ENCODE measurements at places on chromosomes 7 and 10.

GRCh38 chr7:106678795-106679152 is 17.8 kb upstream of the CCDC71L start:
- DNase-seq, result no peak

DNA sequence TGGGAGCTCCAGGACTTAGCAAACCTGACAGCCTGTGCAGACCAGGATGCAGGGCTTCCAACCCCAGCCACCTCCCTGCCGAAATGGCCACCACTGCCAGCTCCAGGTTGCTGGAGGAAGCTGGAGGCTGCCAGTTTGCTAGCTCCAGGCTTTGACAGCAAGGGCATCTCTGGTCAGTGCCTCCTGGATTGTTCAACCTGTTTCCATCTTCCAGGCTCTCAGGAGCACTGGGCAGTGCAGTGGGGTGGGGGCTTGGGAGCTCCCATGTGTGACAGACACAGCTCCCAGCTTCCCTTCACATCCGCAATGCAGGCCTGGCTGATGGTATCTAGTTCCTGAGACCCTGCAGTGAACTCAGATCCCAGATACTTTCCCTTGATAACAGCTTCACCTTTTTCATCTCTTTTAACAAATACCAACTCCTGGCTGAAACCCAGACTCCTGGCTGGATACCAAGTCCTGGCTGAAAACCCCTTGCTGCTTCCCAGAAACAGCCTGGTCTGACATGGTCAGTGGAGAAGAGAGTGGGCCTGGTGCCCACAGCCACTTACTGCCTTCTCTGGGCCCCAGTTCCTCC is 20.8 kb upstream of the RET start:
- no peak for DNase-seq

DNA sequence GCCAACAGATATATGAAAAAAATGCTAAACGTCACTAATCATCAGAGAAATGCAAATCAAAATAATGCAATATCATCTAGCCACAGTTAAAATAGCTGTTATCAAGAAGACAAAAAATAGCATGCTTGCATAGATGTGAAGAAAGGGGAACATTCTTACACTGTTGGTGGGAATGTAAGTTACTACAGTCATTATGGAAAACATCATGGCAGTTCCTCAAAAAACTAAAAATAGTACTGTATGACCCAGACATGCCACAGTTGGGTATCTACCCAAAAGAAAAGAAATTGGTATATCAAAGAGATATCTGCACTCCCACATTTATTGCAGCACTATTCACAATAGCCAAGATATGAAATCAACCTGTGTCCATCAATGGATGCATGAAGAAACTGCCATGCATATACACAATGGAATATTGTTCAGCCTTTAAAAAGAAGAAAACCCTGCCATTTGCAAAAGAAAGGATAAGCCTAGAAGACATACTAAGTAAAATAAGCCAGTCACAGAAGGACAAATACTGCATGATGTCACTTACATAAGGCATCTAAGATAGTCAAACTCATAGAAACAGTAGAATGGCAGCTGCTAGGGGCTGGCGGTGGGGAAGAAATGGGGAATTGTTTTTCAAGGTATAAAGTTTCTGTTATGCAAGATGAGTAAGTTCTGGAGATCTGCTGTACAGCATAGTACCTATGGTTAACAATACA is 107.0 kb downstream of the PTPN20 start:
- DNase-seq, result peak; percentile 14

DNA sequence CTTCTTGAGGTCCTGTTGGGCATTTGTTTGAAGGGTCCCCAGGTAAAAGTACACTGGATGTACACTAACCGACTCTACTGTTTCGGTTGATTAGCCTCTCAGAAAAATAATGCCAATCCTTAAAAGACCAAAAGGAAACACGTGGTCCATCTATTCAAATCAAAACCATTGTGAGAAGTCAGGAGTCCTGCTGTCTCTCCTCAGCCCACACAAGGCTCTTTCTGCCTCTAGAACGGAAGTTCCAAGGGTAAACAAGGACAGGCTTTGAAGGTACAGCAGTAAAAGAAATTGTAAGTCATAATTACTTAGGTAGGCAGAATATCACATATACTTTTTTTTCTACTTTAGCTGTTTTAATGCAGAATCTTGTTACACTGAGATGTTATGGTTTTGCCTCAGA is 71.7 kb upstream of the TPK1 start:
- no peak for DNase-seq
